ENCODE measurements at places on chromosomes 7 and 10. TPM values are rescaled to one million over a fixed set of nuclear protein-coding genes. Genes with fewer than 3 reads are reported as not detected.

Gene KAZALD1
- 12.1 TPM for total RNA-seq

Gene GATA3
- 1.2 TPM for total RNA-seq

GRCh38 chr7:95871075-95871848 is 98.9 kb downstream of the DYNC1I1 start:
- no peak for DNase-seq

- DNase-seq: no peak
Observed at GRCh38 chr10:15113766-15114165, 16.6 kb downstream of the RPP38 start.

DNA sequence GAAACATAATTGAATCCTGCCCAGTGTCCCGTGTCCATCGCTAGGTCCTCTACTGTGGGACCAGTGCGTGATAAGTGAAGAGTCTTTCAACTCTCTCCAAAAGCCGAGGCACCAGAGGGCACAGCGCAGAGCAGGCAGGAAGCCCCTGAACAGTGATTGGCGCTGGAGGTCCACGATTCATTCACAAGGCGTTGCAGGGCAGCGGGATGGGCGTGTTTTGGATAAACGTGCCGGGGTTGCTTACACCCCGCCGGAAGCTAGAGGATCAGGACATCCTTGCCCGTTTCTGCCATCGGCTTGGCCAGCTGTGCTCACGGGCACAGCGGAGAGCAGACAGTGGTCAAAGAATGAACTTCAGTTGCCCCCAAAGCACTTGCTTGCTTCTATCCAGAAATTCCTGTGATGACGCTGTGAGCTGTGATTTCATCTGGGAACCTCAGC is 86.0 kb upstream of the PFKP start:
- no peak for DNase-seq

GRCh38 chr10:16586358-16587138 is 64.9 kb upstream of the C1QL3 start:
- DNase-seq: no peak
